Stimulated activated CD4-positive, alpha-beta T cell treated with anti-CD3 and anti-CD28 coated beads, Interleukin-1b, Interleukin-23, amount 100 ng/mL, for 1 hour (primary cell): ENCODE measurements at places on chromosomes 6 and 20.
A peak's percentile ranks its signal among the peaks of the same experiment; 100 is the strongest.

- DNase-seq = no peak
Observed at GRCh38 chr6:154522576-154522975, 12.1 kb upstream of the CNKSR3 start.

- no peak for DNase-seq
Observed at GRCh38 chr6:85580118-85580877, 13.4 kb downstream of the SNX14 start.

DNA sequence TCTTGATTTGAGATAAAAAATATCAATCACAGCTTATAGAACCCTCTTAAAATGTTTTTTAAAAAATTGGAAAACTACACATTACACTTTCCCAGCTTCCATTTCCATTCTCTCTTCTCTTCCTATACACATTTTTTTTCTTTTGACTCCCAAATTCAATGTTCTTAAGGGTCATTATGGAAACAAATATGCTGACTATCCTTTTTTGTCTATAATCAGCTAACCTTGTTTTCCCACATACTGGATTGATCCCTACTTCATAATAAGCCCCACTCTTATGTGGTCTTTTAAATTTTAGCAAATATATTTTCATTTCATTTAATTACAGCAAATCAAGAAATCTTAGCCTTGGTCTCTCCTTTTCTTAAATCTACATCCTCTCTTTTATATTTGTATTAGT is 378.4 kb downstream of the MEI4 start:
- no peak for DNase-seq

DNA sequence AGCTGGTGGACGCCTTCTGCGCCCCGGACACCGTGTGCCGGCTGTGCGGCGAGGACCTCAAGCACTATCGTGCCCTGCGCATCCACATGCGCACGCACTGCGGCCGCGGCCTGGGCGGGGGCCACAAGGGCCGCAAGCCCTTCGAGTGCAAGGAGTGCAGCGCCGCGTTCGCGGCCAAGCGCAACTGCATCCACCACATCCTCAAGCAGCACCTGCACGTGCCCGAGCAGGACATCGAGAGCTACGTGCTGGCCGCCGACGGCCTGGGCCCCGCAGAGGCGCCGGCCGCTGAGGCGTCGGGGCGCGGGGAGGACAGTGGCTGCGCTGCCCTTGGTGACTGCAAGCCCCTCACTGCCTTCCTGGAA is 82.7 kb downstream of the SSR1 start:
- DNase-seq = no peak

DNA sequence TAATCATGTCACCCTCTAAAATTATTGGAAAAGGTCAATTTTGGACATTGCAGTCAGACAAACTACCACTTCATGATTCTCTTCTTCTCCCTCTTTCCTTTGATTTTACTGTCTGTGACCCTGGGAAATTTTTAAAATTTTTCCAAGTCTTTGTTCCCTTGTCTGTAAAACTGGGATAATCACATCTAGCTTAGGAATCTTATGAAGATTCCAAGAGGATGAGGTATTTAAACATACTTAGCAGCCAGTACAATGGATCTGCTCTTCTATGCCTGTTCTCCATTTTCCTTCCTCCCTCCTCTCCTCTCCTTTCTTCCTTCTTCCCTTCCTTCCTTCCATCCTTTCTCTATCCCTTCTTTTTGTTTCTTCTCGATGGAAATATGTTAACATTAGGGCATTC is 651.6 kb upstream of the MARCKS start:
- DNase-seq = no peak

GRCh38 chr20:19821606-19822005 is 63.5 kb downstream of the RIN2 start:
- no peak for DNase-seq

DNA sequence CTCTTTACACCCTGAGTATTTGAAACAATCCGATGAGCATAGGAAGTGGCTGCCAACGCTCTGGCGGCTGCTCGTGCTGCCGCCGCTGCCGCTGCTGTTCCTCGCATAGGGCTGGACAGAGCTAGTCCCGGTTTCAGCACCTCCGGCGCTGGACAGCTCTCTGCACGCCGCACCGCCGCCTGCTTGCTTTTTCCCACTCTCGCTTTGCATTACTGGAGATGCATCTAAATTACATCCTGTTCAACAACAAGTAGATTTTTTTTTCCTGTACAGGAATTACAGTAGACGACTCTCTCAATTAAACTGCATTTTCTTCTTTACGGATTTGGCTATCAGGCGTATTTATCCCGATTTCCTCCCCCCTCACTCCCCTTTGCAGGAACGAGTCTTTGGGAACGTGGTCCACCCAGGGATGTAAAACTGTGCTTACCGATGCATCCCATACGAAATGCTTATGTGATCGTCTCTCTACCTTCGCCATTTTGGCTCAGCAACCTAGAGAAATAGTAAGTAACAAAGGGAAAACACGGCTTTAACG is 563.8 kb downstream of the LMBRD1 start:
- DNase-seq = peak; percentile 4

DNA sequence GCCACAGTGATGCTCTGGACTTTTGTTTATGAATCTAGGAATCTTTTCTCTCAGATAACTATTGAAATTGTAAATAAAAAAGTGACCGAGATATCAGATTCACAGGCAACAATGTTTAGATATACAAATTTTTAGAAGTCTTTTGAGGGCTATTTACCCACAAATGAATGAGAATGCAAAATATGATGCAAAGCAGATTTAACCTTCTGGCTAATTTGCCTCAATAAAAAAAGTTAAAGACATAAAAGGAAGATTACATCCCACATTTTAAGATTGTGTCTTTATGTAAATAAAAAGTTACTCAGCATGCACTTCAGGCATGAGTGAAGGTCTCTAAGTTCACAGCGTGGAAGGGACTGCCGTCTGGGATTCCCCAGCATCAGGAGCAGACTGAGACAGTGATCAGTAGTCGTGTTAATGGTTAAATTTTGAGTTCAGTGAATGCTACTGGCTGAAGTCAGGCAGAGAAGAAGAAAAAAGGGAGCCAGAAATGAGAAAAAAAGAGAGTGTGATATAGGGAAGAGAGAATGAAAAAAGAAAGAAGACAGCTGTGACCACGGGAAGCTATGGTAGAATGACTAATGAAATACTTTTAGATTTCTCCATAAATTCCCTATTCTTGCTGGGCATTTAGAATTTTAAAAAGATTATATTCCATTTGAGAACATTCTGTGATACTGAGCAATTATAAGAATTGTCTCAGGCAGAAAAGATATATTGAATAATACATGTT is 93.6 kb downstream of the MYB start:
- no peak for DNase-seq

DNA sequence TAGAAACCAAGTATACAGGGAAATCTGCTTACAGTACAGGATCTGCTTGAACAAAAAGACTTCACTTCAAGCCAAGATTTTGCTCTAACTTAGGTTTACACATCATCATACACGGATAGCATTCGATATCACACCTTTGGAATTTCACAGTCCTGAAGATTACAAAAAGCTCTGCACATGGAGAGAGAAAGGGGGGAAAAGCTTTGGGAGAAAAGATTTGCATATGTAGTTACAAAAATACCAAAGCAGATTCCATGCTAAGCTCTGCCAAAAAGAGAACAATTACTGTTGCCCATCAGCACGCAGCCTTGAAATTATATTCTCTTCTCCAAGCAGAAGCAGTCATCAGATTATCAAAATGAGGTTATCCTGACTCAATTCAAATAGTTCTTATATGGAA is 62.0 kb downstream of the HIVEP2 start:
- DNase-seq = no peak

DNA sequence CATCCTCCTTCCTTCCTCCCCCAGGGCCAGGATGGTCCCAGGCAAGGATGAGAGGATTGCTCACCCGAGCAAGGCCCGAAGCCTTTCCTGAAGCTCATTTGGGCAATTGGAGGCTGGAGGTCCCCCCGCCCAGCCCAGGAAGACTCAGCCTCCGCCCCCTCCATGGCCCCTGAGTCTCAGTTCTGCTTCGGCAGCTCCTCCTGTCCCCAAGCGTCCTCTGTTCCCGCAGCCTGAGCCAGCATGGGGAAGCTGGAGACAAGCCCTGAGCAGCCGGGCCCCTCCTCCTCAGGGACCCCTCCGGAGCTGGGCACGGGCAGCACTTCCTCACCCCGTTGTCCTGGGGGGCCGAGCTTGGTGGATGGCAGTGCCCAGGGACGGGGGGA is 26.0 kb downstream of the SLC17A9 start:
- no peak for DNase-seq

- no peak for DNase-seq
Observed at GRCh38 chr6:90701146-90701781, 114.4 kb upstream of the MAP3K7 start.

GRCh38 chr6:3482869-3483268 is 26.0 kb upstream of the SLC22A23 start:
- no peak for DNase-seq

GRCh38 chr6:141539617-141540016 is 593.1 kb upstream of the GJE1 start:
- DNase-seq = no peak

DNA sequence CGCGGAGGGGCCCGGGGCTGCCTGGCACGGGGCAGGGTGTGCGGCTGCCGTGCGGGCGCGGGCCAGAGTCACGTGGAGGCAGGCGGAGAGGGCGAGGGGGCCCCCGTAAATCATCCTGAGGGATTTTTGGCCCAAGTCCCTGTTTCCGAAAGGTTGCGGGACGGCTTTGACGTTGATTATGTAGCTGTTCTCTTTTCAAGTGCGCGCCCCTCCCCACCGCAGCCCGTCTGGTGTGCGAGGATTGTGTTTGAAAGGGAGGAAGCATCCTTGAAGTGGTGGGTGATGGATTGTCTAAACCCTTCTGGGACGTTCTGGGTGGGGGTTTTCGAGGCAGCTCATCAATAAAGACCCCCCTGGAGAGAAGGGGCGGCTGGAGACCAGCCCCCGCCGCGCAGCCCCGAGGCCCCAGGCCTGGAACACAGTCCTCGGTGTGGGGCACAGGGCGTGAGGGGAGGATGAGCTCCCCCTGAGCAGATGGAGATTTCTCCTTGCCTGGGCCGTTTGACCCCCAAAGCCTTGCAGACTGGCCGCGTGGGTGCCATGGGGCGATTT is 7.0 kb upstream of the FOXF2 start:
- DNase-seq = no peak

- DNase-seq = no peak
Observed at GRCh38 chr6:105568142-105568541, 165.3 kb upstream of the PREP start.

- no peak for DNase-seq
Observed at GRCh38 chr6:98929498-98930060, 18.2 kb downstream of the FBXL4 start.

DNA sequence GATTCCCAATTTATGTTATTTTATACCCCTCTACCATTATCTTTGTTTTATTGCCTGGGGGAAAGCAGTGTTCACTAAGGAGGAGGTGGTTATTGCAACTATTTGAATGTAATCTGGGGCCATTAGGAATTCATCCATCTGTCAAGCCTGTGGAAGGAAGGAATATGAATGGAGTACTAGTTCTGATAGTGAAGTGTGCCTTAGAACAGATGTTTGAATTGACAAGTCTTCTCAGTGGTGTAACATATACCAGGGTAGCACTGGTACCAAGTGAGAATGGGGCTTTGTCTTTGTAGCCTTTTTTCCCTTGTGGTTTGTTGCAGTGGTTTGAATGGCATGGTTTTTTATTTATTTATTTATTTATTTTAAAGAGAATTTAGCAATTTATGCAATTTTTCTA is 27.9 kb upstream of the HDAC2 start:
- no peak for DNase-seq

DNA sequence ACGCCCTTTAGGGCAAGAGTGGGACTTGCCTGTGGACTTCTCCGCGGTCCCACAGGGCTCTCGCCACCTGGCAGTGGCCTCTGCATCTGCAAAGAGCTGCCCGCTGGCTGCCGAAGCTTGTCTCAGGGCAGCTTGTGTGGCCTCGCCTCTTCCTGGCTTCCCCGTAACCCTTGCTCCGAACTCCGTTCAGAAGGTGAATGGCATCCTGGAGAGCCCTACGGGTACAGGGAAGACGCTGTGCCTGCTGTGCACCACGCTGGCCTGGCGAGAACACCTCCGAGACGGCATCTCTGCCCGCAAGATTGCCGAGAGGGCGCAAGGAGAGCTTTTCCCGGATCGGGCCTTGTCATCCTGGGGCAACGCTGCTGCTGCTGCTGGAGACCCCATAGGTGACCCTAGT is 3.0 kb downstream of the RTEL1 start:
- no peak for DNase-seq

GRCh38 chr6:5302995-5303622 is 41.8 kb downstream of the FARS2 start:
- DNase-seq = peak; percentile 12

DNA sequence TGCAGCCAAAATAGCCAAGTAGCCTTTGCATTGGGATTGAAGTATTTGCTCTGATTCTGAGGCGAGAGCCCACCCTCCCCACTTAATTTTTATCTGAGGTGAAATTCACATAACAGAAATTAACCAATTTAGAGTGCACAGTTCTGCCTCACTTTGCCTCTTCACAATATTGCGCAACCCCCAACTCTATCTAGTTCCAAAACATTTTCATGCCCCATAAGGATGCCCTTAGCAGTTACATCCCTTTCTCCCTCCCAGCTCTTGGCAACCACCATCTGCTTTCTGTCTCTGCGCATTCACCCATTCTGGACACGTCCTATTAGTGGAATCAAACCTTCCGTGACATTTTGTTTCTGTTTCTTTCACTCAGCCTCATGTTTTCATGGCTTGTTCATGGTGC is 9.0 kb downstream of the MAS1L start:
- DNase-seq = no peak

DNA sequence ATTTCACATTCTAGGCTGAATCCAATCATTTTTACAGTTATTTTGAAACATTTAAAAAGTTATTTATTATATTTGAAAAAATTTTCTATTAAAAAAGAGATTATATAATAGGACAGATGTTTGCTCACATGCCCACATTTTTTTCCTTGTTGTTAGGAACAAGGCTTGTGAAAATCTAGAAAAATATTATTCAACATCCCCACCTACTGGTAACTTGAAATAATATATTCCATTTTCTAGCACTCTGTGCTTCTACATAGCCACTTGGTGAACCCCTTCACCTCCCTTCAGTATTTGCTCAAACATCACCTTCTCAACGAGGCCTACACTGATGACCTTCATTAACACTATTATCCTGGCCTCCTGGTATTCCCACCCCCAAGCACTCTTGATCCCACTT is 18.3 kb upstream of the GPRC6A start:
- DNase-seq = no peak

- no peak for DNase-seq
Observed at GRCh38 chr20:568673-569415, 25.3 kb upstream of the CSNK2A1 start.

GRCh38 chr6:161477876-161478425 is 204.1 kb upstream of the AGPAT4 start:
- no peak for DNase-seq

DNA sequence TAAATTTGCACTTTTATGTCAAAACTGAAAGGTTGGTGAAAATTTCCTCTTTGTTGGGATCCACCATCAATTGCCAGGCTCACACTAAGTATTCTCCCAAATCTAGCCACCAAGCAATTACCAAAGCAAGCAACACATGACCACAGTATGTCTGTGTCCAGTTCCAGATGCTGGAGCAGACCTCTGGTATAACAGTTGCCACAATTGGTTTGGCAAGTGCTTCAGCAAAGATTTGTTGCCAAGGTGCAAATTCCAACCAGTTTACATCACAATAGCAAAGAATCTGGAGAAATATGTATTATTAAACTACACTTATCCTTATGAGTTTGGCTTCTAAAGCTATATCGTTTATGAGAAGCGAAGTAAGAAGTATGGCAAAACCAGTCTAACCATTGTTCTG is 6.4 kb downstream of the GTF2H5 start:
- no peak for DNase-seq

- no peak for DNase-seq
Observed at GRCh38 chr6:34908194-34908593, 19.1 kb downstream of the ANKS1A start.

- no peak for DNase-seq
Observed at GRCh38 chr6:79734374-79734773, 103.2 kb downstream of the SH3BGRL2 start.

GRCh38 chr6:169807229-169807628 is 55.8 kb downstream of the ERMARD start:
- no peak for DNase-seq
